ENCODE measurements at places on chromosomes 5 and 9. TPM values are rescaled to one million over a fixed set of nuclear protein-coding genes. Genes with fewer than 3 reads are reported as not detected.

Gene LVRN
- polyA plus RNA-seq = 1.2 TPM

Gene IFNA21
- polyA plus RNA-seq = not detected

Gene CDC20B
- polyA plus RNA-seq = 13.8 TPM

- no peak for DNase-seq
These were observed 2.5 kb downstream of the PTGES2 start for GRCh38 chr9:128124873-128125579.

Gene HDAC3
- 106 TPM for polyA plus RNA-seq

DNA sequence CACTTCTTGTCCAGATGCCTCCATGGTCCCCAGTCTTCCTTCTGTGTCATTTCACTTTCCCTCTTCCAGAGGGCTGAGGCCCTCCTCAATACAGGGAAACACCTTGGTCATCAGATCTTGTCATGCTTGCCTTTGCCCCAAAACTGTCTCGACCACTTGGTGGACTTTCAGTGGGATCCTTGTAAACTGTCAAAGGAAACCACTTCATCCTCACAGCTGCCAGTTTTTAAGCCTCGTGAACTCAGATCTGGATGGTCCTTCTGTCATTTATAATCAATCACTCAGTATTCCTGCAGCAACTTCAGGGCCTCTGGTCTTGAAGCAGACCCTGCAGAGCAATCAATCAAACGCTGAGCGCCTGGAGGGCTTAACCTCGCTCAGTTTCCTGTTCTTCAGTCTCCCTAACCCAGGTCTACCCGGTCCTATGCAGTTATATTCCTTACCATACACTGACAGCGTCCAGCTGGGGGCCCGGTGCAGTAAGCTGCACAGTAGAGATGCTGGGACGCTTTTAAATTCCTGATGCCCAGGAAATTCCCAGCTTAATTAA lies 74.6 kb downstream of the GOLPH3 start:
- no peak for DNase-seq

DNA sequence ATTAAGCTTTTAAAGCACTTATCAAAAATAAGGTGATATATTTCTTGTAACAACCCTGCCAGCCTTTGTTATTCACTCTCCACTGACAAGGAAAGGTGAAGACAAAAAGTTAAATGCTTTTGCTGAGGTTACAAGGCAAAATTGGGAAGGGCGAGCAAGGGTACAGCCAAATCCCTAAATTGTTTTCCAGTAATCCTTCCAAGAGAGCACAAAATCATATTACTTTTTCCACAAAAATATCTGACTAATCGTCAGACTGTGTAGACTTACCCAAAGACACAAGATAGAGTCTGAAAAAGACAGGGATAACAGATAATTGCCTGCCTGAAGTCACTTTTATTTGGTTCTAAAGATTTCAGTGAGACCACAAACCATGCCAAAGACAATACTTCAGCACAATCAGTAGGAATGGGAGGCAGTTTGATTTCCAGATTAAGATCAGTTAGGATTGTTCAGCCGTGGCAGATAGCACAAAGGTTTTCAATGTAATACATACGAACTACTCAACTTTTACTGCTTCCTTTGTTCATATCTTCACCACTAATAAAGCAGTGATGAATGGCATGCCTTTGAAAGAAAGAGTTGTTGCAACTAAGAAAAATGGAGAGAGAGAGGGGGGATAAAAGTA lies 383.8 kb upstream of the TUSC1 start:
- no peak for DNase-seq

GRCh38 chr5:172719211-172719610 lies 51.8 kb downstream of the DUSP1 start:
- DNase-seq = no peak

DNA sequence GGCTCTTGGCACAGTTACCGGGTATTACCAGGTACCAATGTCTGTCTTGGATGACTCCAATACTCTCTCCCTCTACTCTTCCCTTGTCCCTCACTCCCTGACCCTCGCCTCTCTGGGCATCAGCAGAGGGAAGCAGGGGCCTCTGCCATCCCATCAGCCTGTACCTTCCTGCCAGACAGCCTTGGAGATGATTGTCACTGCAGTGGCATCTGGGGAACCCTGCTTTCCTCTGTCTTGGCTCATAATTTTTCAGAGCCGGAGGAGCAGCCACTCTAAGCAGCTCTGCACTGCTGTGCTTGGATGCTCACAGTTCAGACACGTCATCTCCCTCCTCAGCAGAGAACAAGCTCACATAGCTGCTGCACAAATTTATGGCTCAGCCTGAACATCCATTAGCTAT lies 274.1 kb downstream of the SMARCA2 start:
- no peak for DNase-seq

GRCh38 chr9:128420651-128421481 lies at the start of gene CERCAM:
CERCAM (plus strand) TSS chr9:128420857; CDS start chr9:128420878, 21 bp downstream.
- peak; percentile 42 for DNase-seq

DNA sequence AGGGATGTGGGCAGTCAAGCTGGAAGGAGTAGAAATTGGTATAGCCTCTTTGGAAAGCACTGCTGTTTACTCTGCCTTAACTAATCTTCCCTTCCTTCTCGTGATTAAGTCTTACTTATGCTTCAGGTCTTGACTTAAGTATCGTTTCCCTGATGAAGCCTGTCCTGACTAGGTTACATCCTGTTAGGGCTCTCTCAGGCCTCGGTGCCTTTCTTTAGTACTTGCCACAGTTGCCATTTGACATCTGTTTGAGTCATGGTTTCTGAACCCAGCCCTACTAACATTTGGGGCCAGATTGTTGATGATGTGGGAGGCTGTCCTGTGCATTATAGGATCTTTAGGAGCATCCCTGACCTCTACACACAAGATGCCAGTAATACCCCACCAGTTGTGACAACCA lies 94.4 kb downstream of the GAPVD1 start:
- no peak for DNase-seq

Gene IFNA8
- not detected for polyA plus RNA-seq

GRCh38 chr9:37417857-37418618 lies 4.5 kb upstream of the GRHPR start:
- no peak for DNase-seq

Data from right lung (tissue), 10 donors.